ENCODE measurements at places on chromosomes 3 and 15. TPM values are rescaled to one million over a fixed set of nuclear protein-coding genes. Genes with fewer than 3 reads are reported as not detected.

SLC2A2 gene
- total RNA-seq, result not detected

LRRC57 gene
- 43.9 TPM for total RNA-seq

GP5 gene
- total RNA-seq, result 0.88 TPM

GRAMD2A gene
- not detected for total RNA-seq

DAZL gene
- not detected for total RNA-seq
